ENCODE measurements at places on chromosomes 16 and 17.

DNA sequence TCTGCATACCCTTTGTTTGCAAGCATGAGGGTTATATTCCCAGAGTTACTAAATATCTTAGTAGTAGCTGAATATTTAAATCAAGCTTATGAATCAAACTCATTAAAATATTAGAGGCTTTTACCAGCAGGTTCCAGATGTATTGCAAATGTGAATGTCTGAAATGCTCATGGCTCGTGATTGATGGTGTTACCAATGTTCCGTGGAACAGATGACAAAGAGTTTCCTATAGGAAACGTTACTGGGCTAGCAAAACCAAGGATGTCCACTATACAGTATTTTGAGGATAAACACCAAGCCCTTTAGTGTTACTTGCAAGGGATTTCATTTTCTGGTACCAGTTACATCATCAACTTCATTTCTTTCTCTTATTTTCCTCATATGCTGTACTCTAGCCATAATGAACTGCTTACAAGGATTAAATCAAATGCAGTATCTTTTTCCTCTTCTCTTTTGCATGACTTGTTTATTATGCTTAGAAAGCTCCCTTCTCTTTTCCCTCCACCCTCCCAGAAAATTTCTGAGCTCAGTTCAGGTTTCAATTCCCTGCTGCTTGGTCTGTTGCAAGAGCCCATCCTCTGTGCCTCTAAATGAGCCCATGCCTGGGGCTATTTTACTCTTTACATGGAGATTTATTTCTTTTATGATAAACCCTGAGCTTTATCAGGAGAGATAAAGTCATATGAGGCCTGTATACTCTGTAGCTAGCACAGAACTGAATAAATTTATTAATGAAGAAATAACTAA is 1537.1 kb upstream of the GOT2 start:
- no peak for DNase-seq

DNA sequence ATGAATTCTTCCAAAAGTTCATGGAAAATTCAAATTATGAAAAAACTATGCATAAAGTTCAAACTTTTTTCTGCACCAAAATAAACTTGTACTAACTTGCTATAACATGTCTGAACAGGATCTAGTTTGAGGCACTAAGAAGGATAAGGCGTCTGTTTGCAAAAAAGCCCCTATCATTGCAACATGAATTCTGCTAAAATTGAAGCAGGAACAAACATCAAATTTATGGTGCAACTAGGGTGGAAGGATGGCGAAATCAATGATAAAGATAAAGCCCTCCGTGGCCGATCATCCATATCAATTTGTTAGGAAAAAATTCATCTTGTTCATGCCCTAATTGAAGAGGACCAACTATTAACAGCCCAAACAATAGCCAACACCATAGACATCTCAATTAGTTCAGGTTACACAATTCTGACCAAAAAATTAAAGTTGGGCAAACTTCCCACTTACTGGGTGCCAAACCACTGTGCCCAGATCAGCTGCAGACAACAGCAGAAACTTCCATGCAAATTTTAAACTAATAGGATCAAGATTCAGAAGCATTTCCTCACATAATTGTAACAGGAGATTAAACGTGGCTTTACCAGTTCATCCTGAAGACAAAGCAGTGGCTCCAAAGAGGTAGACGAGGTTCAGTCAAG is 12.9 kb downstream of the IL21R start:
- DNase-seq, result no peak

GRCh38 chr17:82794781-82795482 is 43.1 kb downstream of the TBCD start:
- no peak for DNase-seq

GRCh38 chr16:11296706-11297491 is 15.8 kb upstream of the PRM1 start:
- DNase-seq, result no peak

DNA sequence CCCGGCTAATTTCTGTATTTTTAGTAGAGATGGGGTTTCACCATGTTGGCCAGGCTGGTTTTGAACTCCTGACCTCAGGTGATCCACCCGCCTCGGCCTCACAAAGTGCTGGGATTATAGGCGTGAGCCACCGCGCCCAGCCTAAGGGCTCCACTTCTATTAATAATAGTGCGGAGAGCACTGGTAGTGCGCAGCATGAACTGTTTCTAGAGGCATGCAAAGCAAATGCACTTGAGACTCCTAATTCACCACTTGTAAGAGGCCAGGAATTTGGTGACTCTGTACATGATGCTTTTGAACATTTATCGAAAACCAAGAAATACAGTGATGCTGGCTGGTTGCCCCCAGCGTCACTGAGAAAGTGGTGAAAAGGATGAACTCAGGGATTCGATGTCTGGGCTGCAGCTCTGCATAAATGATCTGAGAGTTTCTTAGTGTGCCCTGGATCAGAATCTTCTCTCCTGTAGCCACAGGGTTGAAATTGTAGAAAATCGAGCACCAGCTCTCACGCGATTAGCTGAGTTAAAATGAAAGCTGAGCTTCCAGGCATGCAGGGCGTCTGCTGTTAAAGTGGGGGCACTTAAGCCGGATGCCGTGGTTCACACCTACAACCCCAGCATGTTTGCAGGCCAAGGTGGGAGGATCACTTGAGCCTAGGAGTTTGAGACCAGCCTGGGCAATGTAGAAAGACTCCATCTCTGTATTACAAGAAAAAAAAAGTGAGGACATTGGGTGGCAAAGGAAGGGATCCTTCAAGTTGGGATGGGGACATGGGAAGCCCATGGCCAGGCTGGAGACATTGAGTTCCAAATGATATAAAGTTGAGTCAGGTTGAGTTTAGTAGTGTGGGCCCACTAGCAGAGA is 4.8 kb downstream of the RNF213 start:
- no peak for DNase-seq

- no peak for DNase-seq
These were observed 68.1 kb downstream of the MRM3 start for GRCh38 chr17:850086-850850.

DNA sequence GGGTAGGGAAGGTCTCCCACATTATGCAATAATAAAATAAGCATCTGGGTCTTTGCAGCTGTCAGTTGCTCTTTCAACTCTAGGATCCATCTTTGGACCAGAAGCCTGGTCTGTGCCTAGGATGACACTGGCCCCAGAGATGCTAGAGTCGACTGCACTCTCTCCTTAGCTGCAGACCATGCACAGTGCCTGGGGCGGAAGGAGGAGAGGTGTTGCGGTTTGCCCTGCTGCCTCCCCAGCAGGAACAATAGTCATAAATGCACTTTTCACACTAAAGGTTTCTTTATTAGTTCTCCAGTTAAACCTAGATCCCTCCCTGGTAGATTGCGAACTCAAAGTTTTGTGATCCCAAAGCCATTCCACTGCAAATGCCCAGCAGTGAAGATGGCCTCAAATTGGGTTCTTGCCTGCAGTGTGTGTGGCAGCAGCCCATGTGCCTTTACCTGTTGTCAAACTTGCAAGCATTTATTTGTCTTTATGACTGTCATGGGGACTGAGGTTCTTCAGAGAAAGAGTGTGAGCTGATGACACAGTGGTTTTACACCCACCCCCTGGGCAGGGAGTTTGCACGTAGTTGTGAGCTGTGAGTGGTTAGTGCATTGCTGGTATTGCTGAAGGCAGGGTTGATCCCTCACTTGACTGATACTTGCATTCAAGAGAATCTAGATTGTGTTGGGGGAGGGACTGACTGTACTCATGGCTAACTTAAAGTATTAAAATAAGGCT is 10.3 kb downstream of the ATXN1L start:
- no peak for DNase-seq

GRCh38 chr16:8611886-8612600 is 9.5 kb upstream of the METTL22 start:
- DNase-seq, result no peak

DNA sequence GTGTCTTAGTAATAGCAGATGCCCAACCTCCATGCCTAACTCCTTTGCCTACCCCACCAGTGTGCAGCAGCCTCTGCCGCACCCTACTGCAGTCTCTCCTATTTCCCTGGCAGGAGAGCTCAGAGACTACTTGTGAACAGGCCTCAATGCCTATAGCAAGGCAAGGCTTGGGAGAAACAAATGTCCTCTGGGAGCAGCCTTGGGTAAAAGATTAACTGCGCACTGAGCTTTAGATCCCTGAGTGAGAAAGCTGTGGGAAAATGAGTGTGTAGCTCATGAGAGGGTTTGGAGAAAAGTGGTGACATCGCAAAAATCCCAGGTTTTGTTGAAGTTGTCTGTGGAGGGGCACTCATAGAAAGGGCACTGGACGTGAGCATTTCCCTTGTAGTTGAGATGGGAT is 335.8 kb downstream of the WWOX start:
- DNase-seq, result no peak

GRCh38 chr16:57769541-57770145 is 32.6 kb downstream of the KIFC3 start:
- no peak for DNase-seq

- DNase-seq, result peak; percentile 21
These were observed 33.7 kb downstream of the RGS9 start for GRCh38 chr17:65170839-65171238.

- no peak for DNase-seq
These were observed 414.1 kb upstream of the SALL1 start for GRCh38 chr16:51565184-51565583.

DNA sequence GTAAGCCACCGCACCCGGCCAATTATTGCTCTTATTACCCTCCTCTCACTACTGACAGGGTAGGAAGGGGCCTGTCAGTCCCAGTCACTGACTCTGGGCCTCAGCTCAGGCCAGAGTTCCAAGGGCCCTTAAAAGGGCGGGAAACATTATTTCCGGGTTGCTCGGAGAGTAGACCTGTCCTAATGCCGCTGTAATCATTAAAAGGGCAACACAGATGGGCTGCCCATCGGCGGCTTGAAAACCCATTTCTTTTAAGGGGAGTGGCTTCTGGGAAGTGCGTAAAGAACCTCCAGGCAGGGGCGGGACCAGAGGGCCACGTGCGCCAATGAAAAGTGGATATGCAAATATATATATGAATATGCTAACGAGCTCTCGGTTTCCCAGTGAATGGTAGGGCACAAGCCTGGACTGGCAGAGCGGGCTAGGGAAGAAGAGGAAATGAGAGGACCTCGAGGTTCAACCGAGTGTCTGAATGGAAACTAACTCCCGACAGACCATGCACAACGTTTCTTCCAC is 26.6 kb downstream of the PIPOX start:
- no peak for DNase-seq

- DNase-seq, result no peak
These were observed 7.7 kb upstream of the RARA start for GRCh38 chr17:40301315-40301714.

DNA sequence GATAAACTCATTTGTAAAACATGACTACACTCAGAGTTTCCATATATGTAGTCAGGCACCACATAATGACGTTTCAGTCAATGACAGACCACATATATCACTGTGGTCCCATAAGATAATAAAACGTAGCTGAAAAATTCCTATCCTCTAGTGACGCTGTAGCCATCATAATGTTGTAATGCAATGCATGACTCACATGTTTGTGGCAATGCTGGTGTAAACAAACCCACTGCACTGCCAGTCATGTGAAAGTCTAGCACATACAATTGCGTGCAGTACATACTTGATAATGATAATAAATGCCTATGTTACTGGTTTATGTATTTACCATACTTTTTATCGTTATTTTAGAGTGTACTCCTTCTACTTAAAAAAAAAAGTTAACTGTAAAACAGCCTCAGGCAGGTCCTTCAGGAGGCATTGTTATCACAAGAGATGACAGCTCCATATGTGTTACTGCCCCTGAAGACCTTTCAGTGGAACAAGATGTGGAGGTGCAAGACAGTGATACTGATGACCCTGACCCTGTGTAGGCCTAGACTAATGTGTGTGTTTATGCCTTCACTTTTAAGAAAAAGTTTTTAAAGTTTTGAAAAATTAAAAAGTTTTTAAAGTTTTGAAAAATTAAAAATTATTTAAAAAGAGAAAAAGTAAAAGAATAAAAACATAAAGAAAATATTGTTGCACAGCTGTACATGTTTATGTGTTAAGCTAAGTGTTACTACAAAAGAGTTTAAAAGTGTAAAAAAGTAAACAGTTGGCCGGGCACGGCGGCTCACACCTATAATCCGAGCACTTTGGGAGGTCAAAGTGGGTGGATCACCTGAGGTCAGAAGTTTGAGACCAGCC is 9.0 kb downstream of the STAT5B start:
- no peak for DNase-seq

DNA sequence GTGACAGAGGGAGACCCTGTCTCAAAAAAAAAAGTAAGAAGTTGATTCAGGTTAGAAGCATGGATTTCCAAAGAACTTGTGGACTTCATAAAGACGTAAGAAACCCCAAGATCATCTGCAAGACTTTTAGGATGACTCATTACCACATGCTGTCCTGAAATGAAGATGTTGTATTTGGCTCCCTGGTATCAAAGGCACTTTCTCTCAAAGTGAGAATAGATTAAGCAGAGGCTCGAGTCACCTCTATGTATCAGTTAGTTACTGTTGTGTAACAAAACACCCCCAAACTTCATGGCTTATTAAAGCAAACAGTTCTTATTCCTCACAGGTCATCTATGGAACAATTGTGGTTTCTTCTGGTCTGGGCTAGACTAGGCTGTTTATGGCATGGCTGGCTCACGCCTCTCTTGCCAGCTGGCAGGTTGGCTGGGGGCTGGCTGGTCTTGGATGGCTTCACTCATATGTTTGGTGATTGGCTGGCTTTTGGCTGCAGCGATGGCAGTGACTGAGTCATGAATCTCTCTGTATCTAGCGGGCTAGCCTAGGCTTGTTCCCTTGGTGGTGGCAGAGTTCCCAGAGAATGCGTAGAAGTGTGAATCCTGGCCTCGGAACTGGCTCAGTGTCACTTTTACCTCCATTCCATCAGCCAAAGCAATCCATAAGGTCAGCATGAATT is 60.4 kb upstream of the MSI2 start:
- DNase-seq, result no peak

GRCh38 chr17:4717791-4718190 is 7.4 kb downstream of the ARRB2 start:
- DNase-seq, result no peak

DNA sequence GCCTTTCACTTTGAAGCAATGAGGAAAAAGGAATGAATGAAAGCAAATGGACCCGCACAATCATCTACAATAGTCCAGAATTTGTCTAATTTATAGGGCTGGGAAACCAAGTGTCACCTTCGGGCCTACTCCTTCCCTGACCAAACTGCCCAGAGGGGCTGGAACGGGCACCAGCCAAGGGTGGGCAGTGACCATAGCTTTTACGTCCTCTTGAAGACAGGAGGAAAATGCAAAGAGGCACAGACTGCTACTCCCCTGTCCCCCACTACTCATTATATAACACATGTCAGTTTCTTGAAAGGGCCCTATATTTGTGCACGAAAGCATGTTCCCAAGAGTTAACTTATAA is 122.3 kb downstream of the ZFHX3 start:
- DNase-seq, result no peak

All from NCI-H187 (cell line).